ENCODE measurements at places on chromosomes 7 and 10. TPM values are rescaled to one million over a fixed set of nuclear protein-coding genes. Genes with fewer than 3 reads are reported as not detected.
A peak's percentile ranks its signal among the peaks of the same experiment; 100 is the strongest.

The NME8 gene
- 5.5 TPM for total RNA-seq

The SLIT1 gene
- 0.38 TPM for total RNA-seq

The PGAM2 gene
- total RNA-seq: 3.1 TPM

DNA sequence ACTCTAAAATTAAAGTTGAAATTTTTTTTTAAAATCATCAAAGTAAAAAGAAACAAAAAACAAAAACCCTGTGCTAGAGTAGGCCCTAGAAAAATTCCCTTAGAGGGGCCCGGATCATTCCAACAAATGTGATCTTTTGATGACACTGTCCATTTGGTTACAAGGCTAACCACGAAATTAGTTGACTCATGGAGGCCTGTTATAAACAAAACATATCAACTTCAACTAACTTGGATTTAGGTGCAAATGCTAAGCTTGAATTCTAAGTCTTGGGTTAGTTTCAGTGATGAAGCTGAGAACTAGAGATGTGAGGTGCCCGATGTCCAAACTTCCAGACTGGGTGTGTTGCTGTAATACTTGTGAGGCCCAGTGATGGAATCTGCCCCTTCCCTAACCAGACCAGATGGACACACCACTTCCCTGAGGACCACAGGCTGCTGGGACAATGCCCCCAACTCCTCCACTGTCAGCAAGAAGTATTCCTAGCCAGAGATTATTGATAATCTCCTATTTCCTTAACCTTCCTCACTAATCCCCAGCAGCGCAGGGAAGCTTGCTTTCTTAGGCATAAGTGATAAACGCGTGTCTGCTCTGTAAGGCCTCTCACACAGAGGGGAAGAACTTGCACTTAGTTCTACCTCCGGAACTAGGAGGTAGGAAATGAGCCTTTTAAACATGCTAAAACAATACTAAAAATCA, 108.7 kb downstream of the RAPGEF5 start:
- DNase-seq: no peak

GRCh38 chr10:62069452-62070178, 168.1 kb downstream of the ARID5B start:
- DNase-seq: no peak

The DCLRE1C gene
- 24.2 TPM for total RNA-seq

GRCh38 chr7:150685219-150686029, at the start of gene GIMAP2:
GIMAP2 (plus strand) TSS chr7:150685706; CDS start chr7:150687060, 1,354 bp downstream.
- DNase-seq: peak; percentile 40

- DNase-seq: no peak
Measured at GRCh38 chr7:125112850-125113249, 183.2 kb upstream of the POT1 start.

GRCh38 chr7:74141705-74142104, 32.5 kb upstream of the EIF4H start:
- DNase-seq: no peak

The AFAP1L2 gene
- total RNA-seq: 0.56 TPM

The JCAD gene
- total RNA-seq: not detected

DNA sequence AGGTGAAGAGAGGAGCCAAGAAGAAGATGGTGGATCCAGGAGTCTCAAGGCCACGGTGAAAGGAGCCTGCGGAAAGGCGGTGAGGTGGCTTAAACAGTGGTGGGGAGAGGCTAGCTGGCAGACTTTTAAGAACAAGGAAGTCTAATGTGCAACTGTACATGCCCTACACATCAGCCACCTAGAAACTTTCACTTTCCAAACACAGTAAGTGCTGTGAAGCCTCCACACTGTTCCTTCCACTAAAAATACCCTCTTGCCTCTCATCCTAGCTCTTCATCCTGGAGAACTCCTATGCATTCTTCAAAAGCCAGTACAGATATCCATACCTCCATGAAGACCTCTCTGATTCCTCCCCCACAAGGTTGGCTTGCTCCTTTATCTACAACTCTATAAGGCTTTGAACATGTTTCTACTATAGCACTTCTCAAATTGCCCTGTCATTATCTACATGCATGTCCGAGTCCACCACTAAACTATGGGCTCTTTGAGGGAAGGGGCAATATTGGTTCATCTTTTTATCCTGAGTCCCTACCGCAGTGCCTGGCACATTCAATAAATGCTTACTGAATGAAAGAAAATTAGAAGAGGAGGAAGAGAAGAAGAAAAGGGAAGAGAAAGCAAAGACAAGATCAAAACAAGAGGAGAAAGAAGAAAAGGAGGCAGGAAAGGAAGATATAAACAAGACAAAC, 54.2 kb downstream of the DNAJC12 start:
- DNase-seq: no peak

DNA sequence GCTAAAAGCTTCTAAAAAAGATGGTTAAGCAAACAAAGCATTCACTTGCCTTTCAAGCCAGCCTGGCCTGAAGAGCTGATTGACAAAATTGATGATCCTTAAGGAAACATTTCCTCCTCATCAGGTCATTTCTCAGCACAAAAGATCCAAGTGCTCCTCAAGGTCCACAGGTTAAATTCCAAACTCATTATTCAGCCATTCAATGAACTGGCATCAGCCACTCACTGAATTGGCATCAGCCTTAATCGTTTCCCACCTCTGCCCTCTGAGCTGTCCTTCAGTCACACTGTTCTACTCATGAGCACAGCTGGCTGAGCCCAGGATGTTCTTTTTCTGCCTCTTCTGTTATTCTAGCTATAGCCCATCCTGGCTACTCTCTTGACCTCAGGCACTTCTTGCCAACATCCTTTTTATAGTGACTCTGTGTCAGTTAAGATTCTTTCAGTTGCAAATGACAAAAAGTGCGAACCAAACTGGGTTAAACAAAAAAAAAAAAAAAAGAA, 147.5 kb downstream of the RAB11FIP2 start:
- no peak for DNase-seq

DNA sequence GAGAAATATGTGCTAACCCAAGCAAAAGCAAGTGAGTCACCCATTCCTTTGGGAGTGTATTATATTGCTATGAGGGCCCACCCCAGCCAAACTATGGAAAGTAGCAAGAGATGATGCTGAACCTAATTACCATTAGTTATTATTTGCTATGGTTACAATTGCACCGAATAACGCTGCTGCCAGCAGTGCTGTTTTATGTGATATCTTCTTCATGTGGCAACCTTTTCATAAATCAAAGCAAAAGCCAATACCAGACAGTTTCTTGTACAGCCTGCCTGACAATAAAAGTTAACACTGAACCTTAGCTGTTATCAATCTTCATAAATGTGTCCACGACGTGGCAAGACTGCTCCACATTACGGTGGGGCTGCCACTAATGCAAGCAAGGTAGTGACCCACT, 241.7 kb upstream of the PLXNA4 start:
- no peak for DNase-seq

DNA sequence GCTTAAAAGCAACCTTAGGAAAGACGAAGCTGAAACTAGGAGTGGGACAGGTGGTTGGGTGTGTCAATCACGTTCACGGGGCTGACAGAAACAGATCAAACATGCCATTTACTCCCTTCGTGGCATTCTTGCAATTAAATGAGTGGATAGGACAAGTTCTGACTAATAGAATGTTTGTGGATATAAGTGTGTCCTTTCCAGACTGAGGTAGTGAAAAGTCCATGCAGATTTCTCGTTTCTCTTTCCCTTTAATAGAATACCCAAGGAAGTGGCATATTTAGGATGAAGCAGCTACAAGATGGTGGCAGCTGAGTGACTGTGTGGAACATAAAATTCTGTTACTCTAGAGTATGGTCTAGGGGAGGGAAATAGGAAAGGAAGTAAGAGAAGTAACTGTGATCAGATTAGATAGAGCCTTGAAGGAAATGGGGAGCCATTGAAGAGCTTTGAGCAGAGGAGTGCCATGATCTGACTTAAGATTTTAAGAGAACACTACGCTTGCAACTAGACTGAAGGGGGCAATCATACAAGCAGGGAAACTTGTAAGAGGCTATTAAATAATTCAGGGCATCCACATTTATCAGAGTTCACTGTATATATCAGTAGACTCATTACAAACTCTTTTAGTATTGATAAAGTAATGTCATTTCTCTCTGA, 46.3 kb upstream of the HYAL4 start:
- DNase-seq: no peak

DNA sequence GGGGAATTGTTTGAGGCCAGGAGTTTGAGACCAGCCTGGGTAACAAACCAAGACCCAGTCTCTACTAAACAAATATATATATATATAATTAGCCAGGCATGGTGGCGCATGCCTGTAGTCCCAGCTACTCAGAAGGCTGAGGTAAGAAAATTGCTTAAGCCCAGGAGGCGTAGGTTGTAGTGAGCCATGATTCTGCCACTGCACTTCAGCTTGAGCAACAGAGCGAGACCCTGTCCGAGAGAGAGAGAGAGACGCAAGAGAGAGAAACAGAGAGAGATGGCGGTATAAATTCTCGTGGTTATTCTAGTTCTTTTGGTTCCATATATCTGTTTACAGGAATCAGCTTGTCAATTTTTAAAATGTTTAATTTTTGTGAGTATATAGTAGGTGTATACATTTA, 94.0 kb downstream of the TBXAS1 start:
- DNase-seq: no peak

The TAS2R3 gene
- total RNA-seq: 1.9 TPM

Data from naive thymus-derived CD4-positive, alpha-beta T cell (primary cell).